Femur (tissue), 1 donor: ENCODE measurements at places on chromosomes 5 and 9.

GRCh38 chr9:111632695-111633388 is 1.7 kb downstream of the DNAJC25 start:
- no peak for DNase-seq

- DNase-seq: no peak
Observed at GRCh38 chr9:117224695-117225094, 190.2 kb downstream of the ASTN2 start.

- DNase-seq: no peak
Observed at GRCh38 chr9:84121991-84122523, 141.5 kb downstream of the RMI1 start.

GRCh38 chr5:177490311-177490991 is 7.0 kb downstream of the PDLIM7 start:
- DNase-seq: no peak

DNA sequence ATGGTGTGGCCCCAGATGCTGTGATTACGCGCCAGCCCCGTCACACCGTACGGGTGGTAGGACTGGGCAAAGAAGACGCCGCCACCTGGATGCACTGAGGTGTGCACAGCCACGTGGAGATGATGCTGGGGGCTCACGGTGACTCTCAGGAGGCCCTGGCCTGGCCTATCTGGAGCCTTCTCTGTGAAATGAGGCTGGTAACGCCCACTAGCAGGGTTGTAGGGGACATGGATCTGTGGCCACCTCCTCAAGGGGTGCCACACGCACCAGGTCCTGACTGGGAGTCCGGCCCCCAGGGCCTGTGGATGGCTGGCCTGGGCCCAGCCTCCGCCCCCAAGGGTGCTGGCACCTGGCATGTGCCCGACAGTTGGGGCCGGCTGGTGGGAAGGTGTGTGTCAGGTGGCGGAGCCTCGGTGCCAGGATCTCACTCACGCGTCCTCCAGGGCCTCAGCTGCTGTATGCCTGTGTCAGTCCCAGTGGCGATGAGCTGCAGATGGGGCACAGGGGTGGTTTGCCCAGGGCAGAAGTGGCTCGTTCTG is 32.4 kb downstream of the NEK6 start:
- no peak for DNase-seq

DNA sequence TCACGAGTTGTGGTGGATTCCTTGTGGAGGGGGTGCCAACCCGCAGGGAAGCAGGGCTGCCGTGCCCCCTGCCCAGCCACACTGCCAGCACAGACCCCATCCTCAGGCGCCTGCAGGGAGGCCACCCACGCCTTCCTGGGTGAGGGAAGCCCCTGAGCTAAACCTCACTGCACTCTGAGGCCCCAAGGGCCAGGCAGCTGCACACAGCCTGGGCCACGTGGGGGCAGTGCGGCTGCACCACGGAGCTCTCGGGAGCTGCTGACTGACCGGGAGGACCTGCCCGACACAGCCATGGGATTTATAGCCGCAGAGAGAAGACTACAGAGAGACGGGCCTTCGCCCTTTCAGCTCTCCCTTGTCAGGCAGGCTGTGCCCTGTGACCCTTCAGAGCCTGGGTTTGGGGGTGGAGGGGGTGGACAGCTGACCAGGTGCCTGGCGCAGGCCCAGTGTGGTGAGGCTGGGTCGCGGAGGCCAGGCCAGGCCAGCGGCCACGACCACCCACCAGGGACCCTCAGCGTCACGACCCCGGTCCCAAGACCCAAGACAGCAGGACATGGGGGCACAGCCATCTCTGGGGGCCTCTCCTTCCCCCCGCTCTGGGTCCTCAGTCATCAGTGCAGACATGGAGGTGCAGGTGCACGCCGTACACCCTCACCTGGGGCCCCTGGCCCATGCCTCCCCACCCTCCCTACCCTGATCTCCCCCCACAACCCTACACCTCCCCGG is 4.3 kb upstream of the AHRR start:
- DNase-seq: no peak

DNA sequence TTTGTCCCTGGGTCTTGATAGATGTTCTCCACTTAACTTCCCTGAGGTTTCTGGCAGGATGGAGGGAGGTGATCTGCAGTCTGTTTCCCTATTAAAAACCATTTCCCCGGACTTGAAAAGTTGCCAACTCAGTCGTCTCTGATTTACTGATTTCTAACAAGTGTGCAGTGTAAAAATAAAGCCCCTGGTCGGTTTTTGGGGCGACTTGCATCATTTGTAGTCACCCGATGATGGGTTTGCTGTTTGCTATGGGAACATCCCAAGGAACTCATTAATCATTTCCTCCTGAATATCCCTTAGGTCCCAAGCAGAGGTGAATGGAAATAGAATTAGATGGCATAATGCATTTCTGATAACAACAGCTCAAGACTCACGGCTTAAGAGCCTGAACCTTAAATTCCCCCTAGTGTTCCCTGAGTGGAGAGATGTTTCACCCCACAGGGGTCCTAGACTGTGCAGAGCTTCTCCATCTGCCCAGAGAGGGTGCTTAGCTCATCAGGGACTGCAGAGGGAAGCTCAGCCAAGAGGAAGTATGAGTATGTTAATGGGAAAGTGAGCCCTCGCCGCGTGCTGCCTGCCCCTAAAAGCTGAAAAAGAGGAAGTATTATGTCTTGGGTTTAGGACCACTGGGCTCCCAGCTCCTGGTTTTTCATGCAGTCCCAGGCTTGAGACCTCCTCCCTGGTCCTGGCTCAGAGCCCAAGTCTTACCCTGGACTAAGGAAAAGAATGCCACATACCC is 115.1 kb upstream of the DAP start:
- no peak for DNase-seq

GRCh38 chr5:33299621-33300208 is 141.1 kb upstream of the TARS1 start:
- no peak for DNase-seq

DNA sequence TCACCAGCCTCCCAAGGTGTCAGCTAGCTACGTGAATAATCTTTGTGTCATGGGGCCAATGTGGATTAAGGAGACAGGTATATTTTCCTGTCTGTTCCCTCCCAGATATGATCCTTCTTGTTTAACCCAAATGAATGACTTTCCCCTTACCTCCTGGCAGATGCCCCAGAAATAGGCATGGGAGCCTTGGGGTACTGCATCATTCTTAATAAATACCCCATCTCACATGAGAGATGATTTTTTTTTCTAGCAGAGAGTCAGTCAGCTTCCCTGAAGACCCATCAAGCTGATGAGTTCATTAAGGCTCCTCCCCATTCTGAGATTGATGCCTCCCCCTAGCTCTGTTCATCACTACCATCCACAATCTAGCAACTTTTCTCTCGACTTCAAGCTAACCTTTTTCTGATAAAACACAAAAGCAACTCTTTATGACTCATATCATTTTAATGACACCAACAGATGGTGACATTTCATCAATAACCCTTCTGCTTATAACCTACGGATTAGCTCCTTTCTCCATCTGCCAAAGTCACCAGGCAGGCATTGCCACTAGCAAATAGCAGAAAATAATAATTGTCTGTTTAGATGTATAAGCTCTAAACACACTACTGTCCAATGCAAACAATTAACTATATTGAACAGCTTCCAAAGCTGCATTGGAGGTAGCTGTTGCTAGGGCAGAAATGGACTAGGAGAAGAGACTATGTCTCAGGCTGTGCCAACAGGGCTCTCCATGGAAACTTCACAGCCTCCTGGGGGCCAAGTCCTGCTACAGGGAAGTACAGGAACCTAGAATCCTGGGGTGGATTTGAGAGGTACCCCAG is 143.7 kb downstream of the ACER2 start:
- no peak for DNase-seq

GRCh38 chr5:7425830-7426229 is 29.9 kb downstream of the ADCY2 start:
- no peak for DNase-seq

DNA sequence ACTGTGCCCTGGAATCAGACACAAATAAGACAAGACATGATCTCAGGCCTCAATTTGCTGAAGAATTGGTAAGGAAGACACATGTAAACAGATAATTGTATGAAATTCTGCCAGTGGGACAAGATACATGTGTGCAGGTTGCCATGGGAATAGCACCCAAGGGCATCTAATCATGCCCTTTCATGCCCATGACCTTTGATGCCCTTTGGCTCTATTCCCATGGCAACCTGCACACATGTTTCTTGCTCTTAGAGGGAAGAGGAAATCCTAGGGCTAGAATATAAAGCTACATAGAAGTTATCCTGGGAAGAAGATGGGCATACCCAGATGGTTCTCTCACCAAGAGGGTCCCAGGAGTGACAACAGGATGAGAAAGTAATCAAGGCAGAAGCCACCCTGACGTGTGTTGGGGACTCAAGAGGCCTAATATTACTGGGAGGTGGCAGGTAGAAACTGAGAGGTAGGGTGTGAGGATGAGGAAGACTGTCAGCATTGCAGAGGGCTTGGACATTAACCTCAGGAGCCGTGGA is 34.4 kb downstream of the P4HA2 start:
- DNase-seq: no peak
